ENCODE measurements at places on chromosomes 5 and 9.

- DNase-seq: no peak
Measured at GRCh38 chr5:180077594-180078284, 6.2 kb upstream of the RNF130 start.

DNA sequence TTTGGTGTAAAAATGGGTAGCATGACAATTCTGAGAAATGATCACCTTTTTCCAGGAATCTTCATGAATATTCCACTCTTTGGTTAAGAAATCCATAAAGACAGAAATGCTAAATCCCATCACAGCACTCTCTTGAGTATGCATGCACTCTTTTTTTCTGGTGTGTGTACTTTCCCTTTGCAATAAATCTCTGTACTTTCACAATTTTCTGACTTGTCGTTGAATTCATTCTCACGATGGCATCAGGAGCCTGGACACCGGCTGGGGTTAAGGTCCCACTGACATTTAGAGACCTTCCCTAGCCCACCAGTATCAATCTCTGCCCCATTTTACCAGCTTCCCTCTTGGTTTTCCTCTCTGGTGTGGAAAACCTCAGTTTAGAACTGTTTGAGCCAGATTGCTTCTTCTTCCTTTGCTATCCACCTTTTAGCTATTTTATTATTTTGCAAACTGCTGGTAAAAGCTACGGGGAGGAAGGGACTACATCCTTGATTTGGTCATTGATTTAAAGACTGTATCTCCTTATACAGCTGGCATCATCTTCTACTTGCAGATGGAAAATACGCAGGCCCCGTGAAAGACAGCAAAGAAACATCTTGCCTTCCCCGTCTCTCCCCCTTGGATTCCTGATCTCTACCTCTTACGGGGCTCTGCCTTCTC lies 59.9 kb upstream of the ZFR start:
- no peak for DNase-seq

- DNase-seq: no peak
Measured at GRCh38 chr9:111450124-111450523, 34.1 kb downstream of the ECPAS start.

- DNase-seq: no peak
Measured at GRCh38 chr5:14672484-14673394, 8.2 kb downstream of the OTULIN start.

DNA sequence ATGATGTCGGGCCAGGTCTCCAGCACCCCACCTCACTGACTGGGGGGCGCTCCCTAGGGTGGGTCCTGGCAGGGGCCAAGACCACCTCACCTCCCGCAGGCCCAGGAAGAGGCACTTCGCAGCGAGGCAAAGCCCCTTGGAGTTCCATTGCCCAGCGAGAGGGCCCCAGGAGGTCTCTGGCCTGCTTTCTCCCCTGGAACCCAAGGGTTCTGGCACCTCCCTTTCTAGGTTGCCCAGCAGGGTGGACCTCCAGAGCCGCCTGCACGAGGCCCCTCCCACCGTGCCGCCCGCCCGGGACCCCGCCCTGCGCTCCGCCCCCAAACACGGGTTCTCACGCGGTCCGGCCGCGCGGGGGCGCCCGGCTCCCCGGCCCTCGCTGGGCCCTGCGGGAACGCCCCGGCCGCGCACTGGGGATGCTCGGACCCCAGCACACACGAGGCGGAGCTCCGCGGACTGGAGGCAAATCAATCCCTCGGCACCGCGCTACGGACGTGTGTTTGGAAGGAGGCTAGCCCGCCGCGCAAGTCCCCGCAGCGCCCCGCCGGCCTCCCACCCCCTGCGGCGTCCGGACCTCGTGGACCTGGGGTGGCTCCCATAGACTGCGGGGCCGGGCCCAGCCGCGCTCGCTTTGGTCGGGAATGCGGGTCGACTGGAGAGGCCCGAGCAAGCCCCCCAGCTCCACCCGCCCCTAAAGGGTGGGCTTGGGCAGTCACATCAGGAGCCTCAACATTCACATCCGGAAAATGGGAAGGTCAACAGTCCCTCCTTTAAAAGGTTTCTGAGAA lies 99.5 kb upstream of the LMX1B start:
- DNase-seq: peak; percentile 76

DNA sequence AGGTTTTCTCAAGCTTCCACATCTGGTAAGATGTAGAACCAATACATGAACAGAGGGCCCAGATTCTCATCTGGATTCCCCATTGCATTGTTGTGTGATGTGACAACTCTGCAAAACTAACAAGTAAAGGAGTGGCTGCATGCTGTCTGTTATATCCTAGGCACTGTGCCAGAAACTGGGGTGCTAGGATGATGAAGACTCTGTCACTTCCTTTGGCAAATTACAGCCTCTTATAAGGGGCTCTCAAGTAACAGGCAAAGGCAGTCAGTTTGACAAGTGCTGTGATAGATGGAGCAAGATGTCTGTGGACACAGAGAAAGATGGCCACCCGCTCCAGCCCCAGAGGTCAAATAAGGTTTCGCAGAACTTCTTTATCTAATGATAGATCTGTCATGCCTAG lies 115.7 kb downstream of the PAPPA start:
- DNase-seq: no peak

DNA sequence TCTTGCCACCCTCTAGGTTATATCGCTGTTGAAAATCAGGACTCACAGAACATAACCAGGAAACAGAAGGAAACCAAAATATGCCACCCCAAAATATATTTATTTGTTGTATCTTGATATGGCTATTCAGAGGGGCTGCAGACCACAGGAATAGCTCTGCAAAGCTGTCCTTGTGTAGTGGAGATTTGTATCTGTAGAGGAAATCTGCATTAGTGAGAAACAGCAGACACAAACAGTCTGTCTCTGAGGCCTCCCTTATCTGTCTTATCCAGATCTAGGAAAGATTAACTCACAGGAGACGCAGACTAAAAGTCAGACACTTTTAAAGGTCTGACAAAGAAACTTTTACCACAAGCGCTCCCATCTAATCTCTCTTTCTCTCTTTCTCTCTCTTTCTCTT lies 54.1 kb upstream of the CEMIP2 start:
- no peak for DNase-seq

DNA sequence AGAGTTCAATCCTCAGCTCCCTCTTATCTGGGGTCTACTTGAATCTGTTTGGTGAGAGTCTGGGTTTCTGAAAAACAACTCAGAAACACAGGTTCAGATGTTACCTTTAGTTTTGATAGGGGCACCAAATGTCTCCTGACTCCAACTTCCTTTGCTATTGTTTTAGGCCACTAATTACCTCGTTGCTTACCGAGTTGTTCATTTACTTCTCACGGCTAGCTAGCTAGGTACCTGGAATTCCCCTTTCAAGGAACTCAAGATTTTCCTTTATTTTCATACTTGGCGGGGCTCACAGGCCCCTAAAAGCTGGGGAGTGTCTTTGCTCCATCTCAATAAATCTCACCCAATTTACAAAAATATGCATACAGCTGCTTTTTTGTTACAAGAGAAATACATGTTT lies 111.4 kb downstream of the SLC28A3 start:
- DNase-seq: no peak

- no peak for DNase-seq
Measured at GRCh38 chr9:112780450-112781036, 30.0 kb downstream of the SNX30 start.

- DNase-seq: no peak
Measured at GRCh38 chr5:180865981-180866695, 5.1 kb upstream of the ZFP62 start.

- no peak for DNase-seq
Measured at GRCh38 chr5:81544351-81545018, 150.6 kb upstream of the ACOT12 start.

GRCh38 chr5:104139840-104140239 lies 577.3 kb upstream of the NUDT12 start:
- DNase-seq: no peak

DNA sequence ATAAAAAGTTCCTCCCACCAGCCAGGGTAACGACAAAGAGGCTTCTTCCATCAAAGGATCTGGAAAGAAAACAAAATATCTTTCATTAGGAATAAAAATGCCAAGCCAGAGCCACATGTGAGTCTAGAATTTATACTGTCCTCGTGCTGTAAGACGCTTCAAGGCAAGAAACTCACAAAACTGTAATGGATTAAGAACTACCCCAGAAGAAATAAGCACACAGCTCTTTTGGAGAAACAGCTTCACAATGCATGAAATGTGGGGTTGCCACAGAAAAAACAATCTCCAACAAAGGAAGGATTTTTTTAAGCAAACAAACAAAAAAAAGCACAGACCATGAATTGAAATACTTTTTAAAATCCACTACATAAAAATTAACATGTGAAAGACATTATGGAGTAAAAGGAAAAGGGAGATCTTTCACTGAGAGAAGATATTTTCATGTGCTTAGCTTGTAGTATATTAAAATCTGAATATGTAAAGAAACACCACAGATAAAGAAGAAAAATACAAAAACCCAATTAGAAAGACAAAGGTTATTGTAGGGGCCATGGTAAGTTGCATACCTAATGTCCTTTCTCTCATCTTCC lies 140.5 kb upstream of the NFIL3 start:
- DNase-seq: no peak

- no peak for DNase-seq
Measured at GRCh38 chr5:1497795-1498622, 25.8 kb downstream of the LPCAT1 start.

DNA sequence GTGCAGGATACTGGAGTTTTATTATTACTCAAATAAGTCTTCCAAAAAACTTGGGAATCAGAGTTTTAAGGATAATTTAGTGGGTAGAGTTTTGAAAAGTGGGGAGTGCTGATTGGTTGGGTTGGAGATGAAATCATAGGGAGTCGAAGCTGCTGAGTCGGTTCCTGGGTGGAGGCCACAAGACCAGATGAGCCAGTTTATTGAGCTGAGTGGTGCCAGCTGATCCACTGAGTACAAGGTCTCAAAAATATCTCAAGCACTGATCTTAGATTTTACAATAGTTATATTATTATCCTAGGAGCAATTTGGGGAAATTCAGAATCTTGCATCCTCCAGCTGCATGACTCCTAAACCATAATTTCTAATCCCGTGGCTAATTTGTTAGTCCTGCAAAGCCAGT lies 804.9 kb upstream of the SEMA6A start:
- no peak for DNase-seq

DNA sequence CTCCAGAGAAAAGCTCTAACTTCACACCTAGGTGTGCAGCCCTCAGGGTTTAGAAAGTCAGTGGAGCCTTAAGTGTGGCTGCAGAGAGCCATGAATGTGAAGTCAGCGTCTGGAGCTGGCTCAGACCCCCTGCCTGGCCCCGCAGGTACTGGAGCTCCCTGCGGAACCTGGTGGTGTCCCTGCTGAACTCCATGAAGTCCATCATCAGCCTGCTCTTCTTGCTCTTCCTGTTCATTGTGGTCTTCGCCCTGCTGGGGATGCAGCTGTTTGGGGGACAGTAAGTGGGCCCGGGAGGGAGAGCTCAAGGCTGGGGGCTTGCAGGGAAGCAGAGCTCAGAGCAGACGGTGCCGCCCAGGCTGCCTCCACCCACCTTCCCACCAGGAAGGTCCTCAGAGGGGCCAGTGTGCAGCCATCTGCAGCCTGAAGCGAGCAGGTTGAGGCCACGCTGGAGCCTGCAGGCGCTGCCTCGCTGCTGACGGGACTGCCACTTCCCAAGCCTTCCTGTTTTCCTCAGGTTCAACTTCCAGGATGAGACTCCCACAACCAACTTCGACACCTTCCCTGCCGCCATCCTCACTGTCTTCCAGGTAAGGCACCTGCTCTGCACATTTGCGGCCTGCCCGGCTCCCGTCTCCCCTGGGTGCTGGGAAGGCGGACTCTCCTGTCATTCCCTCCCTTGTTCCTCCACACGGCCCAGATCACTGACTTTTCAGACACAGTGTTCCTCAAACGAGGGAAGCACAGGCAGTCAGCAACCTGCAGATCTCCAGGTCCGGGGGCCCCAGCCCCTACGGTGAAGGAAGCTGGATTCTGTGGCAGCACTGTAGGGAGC lies 108.9 kb downstream of the CACNA1B start:
- no peak for DNase-seq

DNA sequence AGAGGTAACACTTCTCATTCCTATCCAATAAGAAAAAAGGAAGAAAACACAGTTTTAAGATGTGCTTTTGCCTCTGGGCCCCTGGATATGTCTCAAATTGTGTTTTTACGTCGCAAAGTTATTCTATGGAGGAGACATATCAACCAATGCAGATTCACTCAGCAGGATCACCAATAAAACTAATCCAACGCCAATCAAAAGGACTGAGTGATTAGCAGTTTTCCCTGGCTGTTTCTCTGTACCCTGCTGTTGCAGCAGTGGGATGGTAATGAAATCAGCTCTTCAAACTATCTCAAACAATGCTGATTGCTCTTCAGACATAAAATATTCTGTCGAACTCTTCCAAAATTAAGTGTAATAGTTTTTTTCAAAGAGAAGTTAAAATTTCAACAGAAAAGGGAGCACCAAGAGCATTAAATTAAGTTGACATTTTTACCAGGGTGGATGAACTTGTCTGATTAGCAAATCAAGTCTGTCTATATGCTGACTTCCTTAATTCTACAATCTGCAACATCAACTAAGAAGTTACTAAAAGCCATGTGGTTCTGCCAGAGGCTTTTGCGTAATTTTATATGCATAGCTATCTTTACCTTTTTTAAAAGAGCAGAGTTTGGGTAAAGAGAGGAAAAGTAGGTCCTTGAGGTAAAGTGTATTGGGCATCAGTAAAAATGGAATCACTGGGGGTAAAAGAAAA lies 9.7 kb upstream of the HK3 start:
- no peak for DNase-seq

- DNase-seq: no peak
Measured at GRCh38 chr5:97844797-97845196, 661.8 kb upstream of the RIOK2 start.

- no peak for DNase-seq
Measured at GRCh38 chr9:129673602-129674001, 8.2 kb downstream of the PRRX2 start.

DNA sequence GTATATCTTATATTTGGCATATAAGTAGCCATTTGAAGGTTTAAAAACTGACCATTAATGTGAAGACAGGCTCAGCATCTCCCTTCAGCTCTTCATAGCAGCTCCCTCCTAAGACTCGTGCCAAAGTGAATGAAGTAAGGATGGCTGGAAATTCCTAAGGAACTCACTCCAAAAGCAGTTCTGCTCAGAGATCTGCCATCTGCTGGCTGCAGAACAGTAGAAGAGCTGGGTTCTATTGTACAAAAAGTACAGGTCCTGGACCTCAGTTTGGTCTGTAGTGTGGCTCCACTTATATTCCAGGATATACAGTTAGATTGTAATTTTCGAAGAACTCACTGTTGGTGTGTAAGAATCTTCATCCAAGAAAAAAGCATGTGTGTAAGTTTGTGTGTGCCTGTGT lies 104.9 kb upstream of the RUSC2 start:
- DNase-seq: no peak

- no peak for DNase-seq
Measured at GRCh38 chr5:132489871-132490483, 596 bp downstream of the IRF1 start.

GRCh38 chr9:10228082-10228481 lies 384.7 kb downstream of the PTPRD start:
- no peak for DNase-seq
